ENCODE measurements at places on chromosomes 3 and 15.
A peak's percentile ranks its signal among the peaks of the same experiment; 100 is the strongest.

DNA sequence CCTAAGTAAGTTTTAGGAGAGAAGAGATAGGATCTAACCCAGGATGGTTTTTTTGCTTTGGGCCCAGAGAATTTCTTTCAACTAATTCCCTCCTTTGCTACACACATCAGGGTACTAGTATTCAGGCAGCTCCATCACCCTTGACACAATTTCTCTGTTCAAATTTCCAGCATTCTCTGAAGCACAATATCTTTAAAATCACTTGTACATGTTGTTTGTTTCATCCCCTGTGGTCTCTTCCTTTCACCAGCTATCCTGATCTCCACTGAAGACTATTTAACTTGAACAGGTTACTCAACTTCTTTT lies 32.4 kb upstream of the FNDC3B start:
- DNase-seq: no peak
- H3K4me3 ChIP-seq: no peak overlapping the region
- no peaks in the 10 kb centered on the region for H3K36me3 ChIP-seq
- H3K27me3 ChIP-seq: no peaks in the 10 kb centered on the region
- no peaks in the 10 kb centered on the region for H3K4me1 ChIP-seq

DNA sequence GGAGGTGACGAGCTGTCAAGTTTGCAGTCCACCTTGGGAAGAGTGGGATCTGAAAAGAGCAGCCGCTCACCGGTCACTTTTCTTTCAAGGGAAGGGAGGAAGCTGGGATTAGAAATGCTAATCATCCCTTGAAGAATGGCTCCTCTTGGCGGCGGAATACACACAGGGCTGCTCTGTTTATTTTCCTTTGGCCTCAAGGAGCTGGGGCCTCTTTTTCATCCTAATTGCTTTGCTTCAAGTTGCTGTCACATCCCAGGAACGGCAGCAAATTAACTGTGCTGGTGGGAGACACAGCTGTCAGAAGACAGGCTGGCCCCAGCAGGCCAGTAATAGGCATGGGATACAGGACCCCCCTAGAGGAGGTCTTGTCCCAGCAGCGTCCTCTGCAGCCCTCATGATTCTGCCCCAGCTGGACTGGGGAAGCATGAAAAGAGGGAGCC lies 6.7 kb downstream of the KBTBD13 start:
- DNase-seq: peak; percentile 57
- peaks cover 14% of the 10 kb centered on the region for H3K4me1 ChIP-seq
- H3K27ac ChIP-seq: no peak overlapping the region
- H3K4me3 ChIP-seq: no peak overlapping the region
- H3K36me3 ChIP-seq: no peaks in the 10 kb centered on the region

- H3K4me3 ChIP-seq: no peak overlapping the region
- no peak for DNase-seq
- H3K4me1 ChIP-seq: peaks cover 6% of the 10 kb centered on the region
- no peaks in the 10 kb centered on the region for H3K36me3 ChIP-seq
- H3K27ac ChIP-seq: no peak overlapping the region
- H3K27me3 ChIP-seq: no peaks in the 10 kb centered on the region
Measured at GRCh38 chr15:63110428-63111026, 11.1 kb upstream of the LACTB start.

GRCh38 chr3:127108796-127109195 lies 84.1 kb upstream of the PRR23E start:
- H3K27ac ChIP-seq: no peak overlapping the region
- no peaks in the 10 kb centered on the region for H3K36me3 ChIP-seq
- DNase-seq: no peak
- H3K4me3 ChIP-seq: no peak overlapping the region
- H3K4me1 ChIP-seq: no peaks in the 10 kb centered on the region

DNA sequence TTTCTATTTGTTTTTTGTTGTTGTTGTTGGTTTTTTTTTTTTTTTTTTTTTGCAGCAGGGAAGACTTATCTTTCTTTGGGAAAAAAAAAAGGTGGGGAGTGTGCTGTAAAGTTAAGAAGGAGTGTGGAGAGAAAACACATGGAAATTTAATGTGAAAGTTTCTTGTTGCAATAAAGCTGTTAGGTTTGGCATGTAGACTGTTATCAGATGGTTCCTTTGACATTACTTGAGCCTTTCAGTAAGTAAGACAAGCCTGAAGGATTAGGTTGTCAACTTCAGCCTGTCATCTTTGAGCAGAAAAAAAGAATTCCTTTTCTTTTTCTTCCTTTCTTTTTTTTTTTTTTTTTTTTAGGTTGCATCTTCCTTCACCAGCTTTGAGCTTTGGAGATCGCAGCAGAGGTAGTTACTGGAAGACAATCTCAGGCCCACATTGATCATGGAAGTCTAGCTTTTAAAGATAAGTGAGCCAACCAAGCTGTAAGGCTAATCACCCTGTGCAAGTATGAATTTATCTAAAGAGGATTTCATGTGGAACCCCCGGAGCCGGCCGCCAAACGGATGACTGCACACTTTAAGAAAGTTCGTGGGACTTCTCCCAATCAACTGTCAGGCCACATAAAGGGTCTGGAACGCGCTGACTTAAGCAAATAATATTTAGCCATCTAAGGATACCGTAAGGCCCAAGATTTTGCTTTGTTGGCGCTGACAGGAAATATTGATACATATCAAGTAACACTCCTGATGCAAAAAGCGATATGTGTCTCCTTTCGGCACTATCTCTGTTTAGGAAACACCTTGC lies 1040.1 kb upstream of the NR2F2 start:
- peak; percentile 50 for DNase-seq
- no peaks in the 10 kb centered on the region for H3K36me3 ChIP-seq
- no peak overlapping the region for H3K4me3 ChIP-seq
- H3K27ac ChIP-seq: peak overlapping the region; percentile 27
- H3K27me3 ChIP-seq: no peaks in the 10 kb centered on the region

GRCh38 chr3:127168271-127168670 lies 24.7 kb upstream of the PRR23E start:
- no peak for DNase-seq
- peaks cover 7% of the 10 kb centered on the region for H3K4me1 ChIP-seq
- H3K27ac ChIP-seq: no peak overlapping the region
- H3K27me3 ChIP-seq: no peaks in the 10 kb centered on the region
- H3K36me3 ChIP-seq: no peaks in the 10 kb centered on the region
- H3K4me3 ChIP-seq: no peak overlapping the region

- no peak overlapping the region for H3K27ac ChIP-seq
- H3K4me3 ChIP-seq: no peak overlapping the region
- no peaks in the 10 kb centered on the region for H3K27me3 ChIP-seq
Measured at GRCh38 chr3:47019201-47019600, 39.7 kb downstream of the NBEAL2 start.

DNA sequence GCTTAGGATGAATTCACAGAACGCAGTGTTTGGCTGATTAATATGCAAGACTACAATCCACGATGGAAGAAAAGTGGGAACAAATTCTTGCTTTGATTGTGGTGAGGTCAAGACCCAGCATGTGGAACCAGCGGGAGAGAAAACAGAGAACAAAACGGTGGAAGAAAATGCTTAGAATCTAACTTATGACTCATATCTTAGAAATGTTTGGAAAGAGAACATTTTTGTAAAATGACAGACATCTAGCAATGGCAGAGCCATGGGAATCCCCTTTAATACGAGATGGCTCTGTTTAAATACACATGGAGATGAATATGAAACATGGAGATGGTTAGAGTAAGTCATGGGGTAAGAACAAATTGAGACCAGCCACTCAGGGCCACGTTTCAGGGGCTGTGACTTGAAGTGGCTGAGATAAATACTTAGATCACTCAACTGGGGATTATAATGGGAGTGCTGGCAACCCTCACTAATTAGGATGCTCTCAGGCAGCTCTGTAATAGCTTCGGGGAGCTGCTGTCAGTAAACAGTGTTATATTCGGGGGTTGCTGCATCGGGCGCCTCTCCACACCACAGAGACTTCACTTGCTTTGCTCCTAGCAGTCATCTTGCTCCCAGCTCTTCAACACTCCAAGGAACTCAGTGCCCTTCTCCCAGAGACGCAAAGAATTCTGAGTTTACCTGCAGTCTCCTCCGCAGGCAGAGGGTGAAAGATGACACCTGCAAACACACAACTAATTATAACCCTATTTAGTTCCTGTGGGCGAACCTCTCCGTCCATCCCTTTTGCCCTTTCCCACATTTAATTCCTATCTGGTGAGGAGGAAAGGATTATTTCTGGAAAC lies 68.0 kb upstream of the ONECUT1 start:
- H3K27ac ChIP-seq: no peak overlapping the region
- no peaks in the 10 kb centered on the region for H3K27me3 ChIP-seq
- H3K4me3 ChIP-seq: no peak overlapping the region
- H3K4me1 ChIP-seq: no peaks in the 10 kb centered on the region
- no peaks in the 10 kb centered on the region for H3K36me3 ChIP-seq

DNA sequence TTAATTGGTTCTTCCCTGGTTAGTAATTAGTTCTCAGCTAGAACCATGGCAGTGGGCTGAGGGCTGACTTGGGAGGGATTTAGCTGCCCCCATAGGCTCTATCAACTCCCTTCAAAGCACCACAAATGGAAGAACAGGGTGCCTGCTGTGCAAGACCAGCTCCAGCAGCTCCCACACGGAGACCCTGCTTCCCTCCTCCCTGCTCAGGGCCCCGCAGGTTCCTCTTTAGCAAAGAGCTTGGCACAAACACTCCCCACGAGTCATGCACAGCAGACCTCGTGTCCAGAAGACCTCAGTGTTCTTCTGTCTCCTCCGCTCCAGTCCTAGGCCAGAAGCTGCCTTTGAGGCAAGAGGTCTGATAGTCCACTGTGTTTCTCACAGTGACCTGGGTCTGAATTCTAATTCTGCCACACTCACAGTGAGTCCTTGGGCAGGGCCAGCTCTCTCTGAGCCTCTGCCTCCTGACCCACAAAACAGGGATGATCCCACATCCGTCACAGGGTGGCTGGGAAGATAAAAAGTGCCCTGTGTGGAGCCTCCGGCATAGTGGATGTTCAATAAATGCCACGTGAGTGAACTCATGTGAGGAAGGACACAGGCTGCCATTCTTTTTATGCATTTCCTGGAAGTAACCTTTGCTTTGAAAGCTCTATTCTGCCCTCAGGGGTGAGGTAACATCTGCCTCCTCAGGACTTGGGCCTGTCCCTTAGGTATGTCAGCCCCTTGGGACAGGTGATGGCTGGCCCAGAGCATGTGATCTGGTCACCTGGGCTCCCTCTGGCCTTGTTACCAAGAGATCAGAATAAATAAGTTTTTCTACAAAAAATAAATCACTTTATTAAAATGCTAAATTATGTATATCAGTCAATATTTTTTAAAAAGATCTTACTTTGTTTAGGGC lies 7.6 kb downstream of the RAB6B start:
- no peaks in the 10 kb centered on the region for H3K27me3 ChIP-seq
- no peaks in the 10 kb centered on the region for H3K4me1 ChIP-seq
- no peak overlapping the region for H3K27ac ChIP-seq
- H3K36me3 ChIP-seq: no peaks in the 10 kb centered on the region

DNA sequence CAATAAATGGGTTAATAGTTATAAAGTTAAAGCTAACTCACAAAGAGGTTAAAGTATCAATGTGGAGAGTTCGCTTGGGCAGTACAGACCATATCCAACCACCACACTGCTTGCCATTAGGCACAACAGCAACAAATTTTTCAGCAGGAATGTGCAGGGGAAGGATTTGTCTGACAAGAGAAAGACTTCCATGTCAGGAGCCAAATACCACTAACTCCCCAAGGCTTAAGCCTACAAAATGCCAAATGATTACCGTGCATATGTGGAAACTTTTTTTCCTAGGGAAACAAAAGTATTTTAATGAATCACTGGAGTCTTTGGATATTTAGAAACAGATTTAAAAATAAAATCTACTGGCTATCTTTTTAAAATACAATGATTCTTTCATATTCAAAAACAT lies 8.1 kb downstream of the VGLL3 start:
- H3K27me3 ChIP-seq: no peaks in the 10 kb centered on the region
- no peaks in the 10 kb centered on the region for H3K36me3 ChIP-seq
- H3K4me3 ChIP-seq: no peak overlapping the region

DNA sequence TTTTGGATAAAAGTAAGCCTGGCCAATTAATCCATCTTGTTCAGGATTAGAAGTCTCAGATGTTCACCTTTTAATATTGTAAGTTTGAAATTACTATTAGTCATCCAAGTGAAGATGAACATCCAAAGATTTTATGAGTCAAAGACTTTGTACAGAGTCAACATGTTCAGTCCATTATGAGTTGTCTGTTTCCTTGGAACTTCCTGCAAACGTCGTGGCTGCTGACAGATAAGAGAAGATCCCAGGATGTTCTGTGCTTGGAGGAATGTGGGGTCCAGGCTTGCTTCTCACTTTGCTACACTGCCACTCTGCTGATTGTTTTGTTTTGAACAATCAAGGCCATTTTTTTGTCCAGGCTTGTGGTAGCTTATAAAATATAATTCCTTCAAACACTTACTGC lies 74.3 kb upstream of the SLCO2A1 start:
- no peaks in the 10 kb centered on the region for H3K36me3 ChIP-seq
- H3K27me3 ChIP-seq: no peaks in the 10 kb centered on the region
- no peaks in the 10 kb centered on the region for H3K4me1 ChIP-seq
- H3K4me3 ChIP-seq: no peak overlapping the region

DNA sequence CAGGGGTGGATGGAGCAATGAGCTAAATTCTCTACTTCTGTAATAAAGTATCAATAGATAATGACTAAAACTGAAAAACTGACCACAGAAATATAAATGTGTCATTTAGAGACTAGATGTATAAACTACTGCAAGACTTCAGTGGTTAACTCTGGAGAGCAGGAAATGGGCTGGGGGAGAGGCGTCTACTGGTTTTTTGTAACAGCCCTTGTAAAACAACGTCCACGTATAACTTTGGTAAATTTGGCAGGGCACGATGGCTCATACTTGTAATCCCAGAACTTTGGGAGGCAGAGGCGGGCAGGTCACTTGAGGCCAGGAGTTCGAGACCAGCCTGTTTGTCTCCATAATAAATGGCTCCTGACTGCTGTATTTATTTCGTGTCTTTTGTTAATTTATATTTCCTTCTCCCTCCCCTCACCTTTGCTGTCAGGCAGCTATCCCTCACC lies 12.5 kb downstream of the RAB27A start:
- no peaks in the 10 kb centered on the region for H3K27me3 ChIP-seq
- H3K36me3 ChIP-seq: no peaks in the 10 kb centered on the region
- DNase-seq: peak; percentile 75
- no peak overlapping the region for H3K4me3 ChIP-seq

- peaks cover 2% of the 10 kb centered on the region for H3K4me1 ChIP-seq
- H3K27me3 ChIP-seq: no peaks in the 10 kb centered on the region
- H3K4me3 ChIP-seq: no peak overlapping the region
- DNase-seq: peak; percentile 52
- no peak overlapping the region for H3K27ac ChIP-seq
Measured at GRCh38 chr15:38535491-38536200, 29.0 kb downstream of the RASGRP1 start.

All from fibroblast of lung (primary cell).